EL (cell line): ENCODE measurements at places on chromosomes 6 and 20.

GRCh38 chr20:63185215-63185796 is 30.6 kb downstream of the YTHDF1 start:
- no peak for DNase-seq

DNA sequence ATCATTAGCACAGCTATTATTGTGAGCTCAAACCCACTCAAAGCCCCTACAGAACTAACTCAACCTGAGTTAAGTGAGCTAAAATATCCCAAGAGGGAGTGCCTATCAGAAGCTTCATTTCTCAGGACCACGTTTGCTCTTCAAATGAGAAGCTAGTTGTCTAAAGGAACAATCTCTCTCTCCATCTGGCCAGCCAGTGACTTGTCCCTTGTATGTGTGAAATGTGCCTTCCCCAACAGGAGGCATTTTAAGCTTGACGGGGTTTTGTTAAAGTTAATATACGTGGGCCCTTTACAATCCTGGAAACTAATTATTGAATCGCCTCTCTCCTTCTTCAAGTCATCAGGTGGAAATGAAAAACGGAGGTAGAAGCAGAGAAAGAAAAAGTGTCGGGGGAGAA is 62.0 kb downstream of the TRERF1 start:
- DNase-seq = no peak

GRCh38 chr6:163955096-163955495 is 540.6 kb downstream of the QKI start:
- peak; percentile 98 for DNase-seq

- DNase-seq = peak; percentile 1
Measured at GRCh38 chr20:7094438-7094997, 327.0 kb downstream of the BMP2 start.

GRCh38 chr6:155271145-155271544 is 7.3 kb downstream of the CLDN20 start:
- no peak for DNase-seq

DNA sequence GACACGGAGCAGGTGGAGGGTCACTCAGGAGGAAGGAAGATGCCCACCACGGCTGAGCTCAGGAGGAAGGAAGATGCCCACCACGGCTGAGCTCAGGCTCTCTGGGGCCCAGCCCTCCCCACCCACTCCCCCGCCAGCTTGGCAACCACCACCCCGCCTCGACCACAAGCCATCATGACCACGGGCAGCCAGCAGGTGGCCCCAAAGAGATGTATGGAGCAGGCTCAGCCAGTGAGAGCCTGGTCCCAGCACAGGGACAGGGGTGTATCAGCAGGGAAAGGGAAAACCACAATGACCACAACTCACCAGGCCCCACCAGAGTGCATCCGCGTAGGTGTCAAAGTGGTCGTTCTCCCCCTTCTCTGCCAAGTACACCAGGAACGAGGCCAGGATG is 30.4 kb downstream of the KCNQ2 start:
- peak; percentile 26 for DNase-seq

- DNase-seq = no peak
Measured at GRCh38 chr6:30113003-30113759, at the start of gene TRIM31. TSS of gene TRIM31 (minus strand) at chr6:30113090. CDS start at chr6:30112805, 285 bp downstream.

GRCh38 chr6:34272013-34272926 is 23.5 kb upstream of the SMIM29 start:
- no peak for DNase-seq

DNA sequence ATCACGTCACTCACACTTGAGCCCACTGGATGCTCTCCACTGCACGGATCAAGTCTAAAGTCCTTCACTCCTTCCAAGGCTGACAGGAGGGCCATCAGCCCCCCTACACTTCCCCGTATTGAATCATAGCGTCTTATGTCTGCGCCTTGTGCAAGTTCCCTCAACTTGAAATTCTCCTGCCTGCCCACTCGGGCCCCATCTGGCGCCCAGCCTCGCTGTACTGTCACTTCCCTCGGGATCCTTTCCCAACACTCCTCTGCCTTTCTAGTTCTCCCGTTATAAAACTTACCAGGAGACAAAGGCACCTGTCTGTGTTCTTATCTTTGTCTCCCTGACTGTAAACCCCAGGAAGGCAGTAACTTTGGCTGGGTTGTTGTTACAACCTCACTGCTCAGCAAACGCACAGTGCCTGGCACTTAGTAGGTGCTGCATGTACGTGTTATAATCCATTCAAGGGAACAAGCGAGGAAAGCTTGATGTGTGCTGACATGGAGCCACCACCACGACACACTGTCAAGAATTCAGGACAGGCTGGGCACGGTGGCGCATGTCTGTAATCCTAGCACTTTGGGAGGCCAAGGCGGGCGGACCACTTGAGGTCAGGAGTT is 33.8 kb upstream of the ZFAND3 start:
- DNase-seq = no peak

GRCh38 chr6:77403424-77403823 is 59.9 kb downstream of the HTR1B start:
- peak; percentile 71 for DNase-seq

- no peak for DNase-seq
Measured at GRCh38 chr20:1493536-1493935, 2.3 kb upstream of the SIRPB2 start.

GRCh38 chr20:4117867-4118266 is 102.5 kb upstream of the RNF24 start:
- DNase-seq = no peak

- DNase-seq = no peak
Measured at GRCh38 chr6:167573461-167574215, 248.8 kb downstream of the TTLL2 start.

DNA sequence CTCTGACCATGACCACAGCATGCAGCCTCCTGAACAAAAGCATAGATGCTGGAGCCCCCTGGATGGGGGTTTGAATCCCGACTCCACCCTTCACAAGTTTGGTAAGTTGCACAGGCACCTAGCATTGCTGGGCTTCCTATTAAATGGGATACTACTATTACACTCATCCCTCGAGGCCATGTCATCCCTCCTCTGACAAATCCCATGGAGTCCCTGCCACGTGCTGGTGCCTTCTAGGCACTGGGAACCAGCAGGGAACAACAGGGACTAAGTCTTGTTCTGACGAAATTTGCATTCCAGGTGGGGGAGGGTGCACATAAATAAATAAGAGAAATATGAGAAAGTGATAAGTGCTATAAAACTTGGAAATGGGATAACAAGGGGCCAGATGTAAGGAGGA is 15.3 kb upstream of the SIRPA start:
- no peak for DNase-seq

DNA sequence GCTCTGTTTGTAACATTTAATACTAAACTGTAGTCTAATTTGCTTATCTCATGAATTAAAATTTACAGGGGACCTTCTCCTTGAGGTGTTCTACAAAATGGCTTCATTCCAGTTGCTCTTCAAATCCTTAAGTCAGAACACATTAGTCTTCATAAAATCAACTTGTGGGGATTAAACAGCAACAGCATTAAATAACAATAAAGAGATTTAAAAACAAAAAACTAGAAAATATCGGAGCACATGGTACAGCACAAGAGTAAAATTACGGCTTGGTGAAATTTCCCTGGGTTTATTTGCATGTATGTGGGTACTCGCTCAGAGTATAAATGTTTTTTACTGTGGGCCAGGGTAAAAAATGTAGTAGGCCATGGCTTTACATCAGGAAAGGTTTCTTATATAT is 12.0 kb downstream of the RRAGD start:
- DNase-seq = no peak

- DNase-seq = peak; percentile 64
Measured at GRCh38 chr6:2970753-2971419, 481 bp downstream of the SERPINB6 start.

DNA sequence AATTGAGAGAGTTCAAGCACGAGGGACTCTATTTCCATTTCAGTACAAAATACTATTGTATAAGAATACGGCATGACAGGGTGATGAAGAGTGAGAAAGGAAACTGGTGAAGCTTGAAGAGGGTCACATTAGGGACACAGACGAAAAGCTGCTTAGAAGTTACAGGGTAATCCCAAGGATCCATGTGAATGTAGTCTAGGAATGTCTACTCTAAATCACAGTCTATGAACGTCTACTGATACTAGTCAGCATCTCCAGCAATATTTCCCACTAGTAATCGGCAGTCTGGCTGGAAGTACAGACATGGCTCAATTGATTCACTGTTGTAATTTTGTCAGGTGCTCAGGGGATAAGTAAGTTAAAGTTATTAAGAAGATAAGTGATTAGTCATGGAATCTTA is 156.4 kb downstream of the ASCC3 start:
- DNase-seq = no peak

DNA sequence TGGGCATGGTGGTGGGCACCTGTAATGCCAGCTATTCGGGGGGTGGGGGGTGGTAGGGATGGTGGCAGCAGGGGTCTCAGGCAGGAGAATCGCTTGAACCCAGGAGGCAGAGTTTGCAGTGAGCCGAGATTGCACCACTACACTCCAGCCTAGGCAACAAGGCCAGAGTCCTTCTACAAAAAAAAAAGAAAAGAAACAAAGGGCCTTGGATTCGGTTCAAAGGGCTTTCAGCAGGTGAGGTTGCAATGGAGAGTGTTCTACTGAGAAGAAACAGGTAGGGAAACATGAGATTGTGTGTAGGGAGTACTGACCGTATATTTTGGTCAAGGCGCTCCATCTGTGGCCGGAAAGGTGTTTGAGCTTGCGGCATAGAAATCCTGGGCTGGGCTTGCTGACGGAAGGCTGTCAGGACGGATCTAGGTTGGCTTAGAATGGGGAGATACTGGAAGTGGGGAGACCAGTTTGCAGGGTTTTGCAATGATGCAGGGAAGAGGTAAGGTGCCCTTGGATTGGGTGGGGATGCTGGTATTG is 40.7 kb upstream of the DSP start:
- no peak for DNase-seq

DNA sequence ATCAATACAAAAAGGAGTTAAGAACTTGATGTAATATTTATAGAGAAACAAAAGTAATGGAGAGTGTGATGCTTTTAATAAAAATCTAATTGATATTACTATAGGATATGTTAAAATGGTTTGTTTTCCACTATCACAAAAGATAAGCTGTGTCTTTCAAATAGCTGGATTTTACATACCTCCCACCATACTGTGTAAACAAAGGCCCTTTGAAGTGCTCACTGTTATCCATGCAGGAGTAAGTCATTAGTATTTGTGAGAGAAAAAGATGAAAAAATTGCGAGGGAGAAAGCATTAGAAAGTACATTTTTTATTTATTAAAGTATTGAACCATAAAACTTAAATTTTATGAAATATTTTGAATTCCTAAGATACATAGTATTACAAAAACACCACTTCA is 733.0 kb downstream of the GRIK2 start:
- no peak for DNase-seq

GRCh38 chr6:98286620-98287019 is 547.8 kb upstream of the POU3F2 start:
- DNase-seq = no peak

- DNase-seq = no peak
Measured at GRCh38 chr6:162817196-162817595, 89.4 kb downstream of the PACRG start.

- no peak for DNase-seq
Measured at GRCh38 chr20:61786230-61786629, 279.5 kb downstream of the TAF4 start.

- DNase-seq = no peak
Measured at GRCh38 chr20:34437330-34437986, 74.4 kb downstream of the ITCH start.

GRCh38 chr20:48307277-48307676 is 520.5 kb downstream of the PREX1 start:
- no peak for DNase-seq

DNA sequence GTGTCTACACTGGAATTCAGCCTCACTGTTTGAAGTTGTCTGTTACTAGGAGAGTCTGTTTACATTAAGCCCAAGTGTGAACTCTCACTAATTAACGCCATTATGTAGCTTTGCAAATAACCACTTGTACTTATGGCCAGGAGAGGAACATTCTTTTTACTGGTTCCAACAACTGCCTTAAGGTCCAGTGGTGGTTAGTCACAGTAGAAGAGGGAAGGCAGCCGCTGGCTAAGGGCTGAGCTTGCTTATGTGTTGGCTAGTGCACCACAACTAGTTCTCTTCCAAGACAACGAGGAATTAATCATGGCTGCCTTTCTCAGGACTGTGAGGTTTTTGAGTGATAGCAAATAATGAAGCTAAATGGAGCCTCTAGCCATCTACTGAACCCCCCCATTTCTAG is 14.9 kb upstream of the SLC22A23 start:
- DNase-seq = no peak

- peak; percentile 48 for DNase-seq
Measured at GRCh38 chr20:47950124-47950912, 165.0 kb upstream of the SULF2 start.

DNA sequence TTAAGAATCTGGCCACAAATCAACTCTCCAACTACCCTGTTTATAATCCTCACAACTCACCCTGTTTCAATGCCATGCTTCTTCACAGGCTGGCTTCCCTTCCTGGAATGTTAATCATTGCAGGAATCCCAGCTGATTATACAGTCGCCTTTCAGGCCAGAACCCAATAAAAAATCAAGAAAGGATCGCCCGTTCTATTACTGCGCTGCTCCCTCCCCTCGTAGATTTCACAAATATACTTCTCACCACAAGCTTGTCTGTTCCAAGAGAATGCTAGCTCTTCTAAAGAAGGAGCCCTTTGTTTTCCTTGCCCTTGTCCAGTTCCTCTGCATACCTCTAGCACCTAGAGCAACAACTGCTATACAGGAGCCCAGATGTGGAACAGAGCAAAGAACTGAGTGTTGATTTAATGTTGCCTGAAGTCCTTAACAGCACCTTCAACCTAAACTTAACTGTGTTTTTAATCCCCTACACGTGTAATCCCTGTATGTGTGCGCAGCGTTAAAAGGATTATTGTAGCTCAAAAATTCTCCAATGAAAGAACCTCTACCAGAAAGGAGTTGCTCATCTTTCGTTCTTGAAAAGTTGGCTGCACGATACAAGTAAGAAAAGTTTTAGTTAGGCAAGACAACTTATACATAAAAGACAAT is 988 bp downstream of the ECHDC1 start:
- peak; percentile 64 for DNase-seq

- DNase-seq = no peak
Measured at GRCh38 chr6:115902436-115902835, 158.3 kb downstream of the FRK start.

DNA sequence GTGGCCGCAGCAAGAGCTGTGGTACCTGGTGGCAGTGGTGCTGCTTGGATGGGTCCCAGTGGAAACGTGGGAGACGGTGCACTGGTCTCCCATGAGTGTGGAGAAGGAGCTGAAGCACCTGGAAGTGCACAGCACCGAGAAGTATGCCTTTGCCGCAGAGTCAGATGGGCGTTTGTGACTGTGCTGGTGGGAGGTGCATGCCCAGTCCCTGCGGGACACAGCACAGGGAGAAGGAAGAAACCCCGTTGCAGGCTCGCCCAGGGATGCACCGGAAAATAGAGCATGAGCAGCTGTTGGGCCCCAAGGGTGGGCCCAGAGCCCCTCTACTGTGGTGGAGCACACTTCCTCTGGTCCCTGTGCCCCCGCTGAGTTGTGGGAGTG is 19.3 kb upstream of the RGS17 start:
- no peak for DNase-seq

- DNase-seq = no peak
Measured at GRCh38 chr6:143697076-143697800, 19.5 kb downstream of the PHACTR2 start.
